HT-29 (cell line): ENCODE measurements at places on chromosomes 13 and 19. TPM values are rescaled to one million over a fixed set of nuclear protein-coding genes. Genes with fewer than 3 reads are reported as not detected.

The CEACAM8 gene
- not detected in 2 replicates for total RNA-seq

The BEST2 gene
- 0.37 and 0.48 TPM in 2 replicates for total RNA-seq

The RFPL4A gene
- not detected in 2 replicates for total RNA-seq

The CLEC4M gene
- not detected in 2 replicates for total RNA-seq

The CABP5 gene
- not detected in 2 replicates for total RNA-seq

The LILRB4 gene
- not detected in 2 replicates for total RNA-seq
